ENCODE measurements at places on chromosomes 16 and 17.

- DNase-seq = no peak
Measured at GRCh38 chr16:88713568-88714419, 7.5 kb downstream of the CTU2 start.

DNA sequence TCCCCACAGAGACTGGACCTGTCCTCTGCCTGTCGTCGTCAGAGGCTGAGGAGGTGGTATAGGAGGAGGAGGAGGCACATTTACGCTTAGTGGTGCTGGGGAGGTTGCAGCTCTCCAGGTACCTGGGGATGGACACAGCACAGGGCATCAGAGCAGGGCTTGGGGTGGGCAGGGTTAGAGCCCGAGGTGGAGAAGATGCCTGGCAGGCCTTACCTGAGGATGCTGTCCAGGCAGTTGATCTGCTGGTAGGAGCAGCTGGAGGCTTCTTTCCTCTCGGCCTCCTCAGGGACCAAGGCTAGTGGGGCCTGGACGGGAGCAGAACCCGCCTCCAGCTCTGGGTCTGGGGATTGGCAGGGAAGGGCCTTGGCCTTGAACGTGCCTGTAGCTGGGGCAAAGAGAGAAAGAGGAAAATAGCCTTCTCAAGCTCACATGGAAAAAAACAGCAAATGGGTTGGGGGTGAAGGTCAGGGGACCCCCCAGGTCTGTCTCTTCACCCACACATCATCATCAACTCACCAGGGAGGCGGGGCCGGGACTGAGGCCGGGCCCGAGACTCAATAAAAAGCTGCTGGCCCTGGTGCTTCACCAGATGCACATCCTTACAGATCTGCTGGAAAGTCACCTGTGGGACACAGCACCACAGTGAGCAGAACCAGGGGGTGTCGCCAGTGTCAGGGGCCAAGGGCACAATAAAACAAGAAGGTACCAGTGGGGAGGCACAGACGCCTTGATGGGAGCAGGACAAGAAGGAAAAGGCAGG is 5.6 kb downstream of the PER1 start:
- DNase-seq = no peak

DNA sequence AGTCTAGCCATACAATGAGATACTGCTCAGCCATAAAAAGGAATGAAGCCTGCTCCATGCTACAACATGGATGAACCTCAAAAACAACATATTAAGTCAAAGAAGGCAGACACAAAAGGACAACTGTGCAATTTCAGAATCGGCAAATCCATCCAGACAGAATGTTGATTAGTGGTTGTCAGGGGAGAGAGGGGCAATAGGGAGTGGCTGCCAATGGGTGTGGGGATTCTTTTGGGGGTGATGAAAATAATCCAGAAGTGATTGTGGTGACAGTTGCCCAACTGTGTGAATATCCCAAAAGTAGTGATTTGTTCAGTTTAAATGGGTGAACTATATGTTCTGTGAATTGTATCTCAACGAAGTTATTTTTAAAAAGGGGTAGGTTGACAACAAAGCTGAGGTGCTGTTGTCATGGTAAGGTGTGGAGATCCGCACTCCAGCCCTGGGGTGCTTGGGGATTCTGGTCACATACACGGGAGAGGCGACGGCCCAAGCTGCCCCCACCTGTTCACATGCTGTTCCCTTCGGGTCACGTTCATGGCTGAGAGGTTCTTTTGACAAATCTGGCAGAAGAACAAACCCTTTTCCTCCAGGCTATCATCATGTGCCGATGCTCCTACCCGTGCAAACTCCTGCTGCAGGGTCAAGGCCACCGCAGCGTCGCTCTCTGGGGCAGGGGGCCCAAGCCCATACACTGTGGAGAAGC is 9.6 kb downstream of the SLX4 start:
- DNase-seq = no peak

- no peak for DNase-seq
Measured at GRCh38 chr16:85718682-85719081, 29.9 kb upstream of the GINS2 start.

DNA sequence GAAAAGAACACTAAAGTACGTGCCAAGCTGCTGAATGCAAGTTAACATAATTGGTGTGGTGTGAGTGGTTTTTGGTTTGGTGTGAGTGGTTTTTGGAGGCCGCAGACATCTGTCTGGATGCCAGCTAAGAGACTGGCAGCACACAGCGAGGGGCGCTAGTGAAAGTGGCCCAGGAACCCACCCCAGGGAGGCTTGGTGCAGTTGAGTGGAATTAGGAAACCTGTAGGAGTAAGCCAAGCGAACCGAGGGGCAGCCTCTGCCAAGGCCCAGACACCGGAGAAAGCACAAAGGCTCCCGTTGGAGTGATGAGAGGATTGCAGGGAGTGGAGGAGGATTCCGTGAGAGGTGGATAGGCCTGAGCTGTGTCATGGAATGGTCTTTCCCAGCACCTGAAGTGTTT is 24.6 kb upstream of the SLC5A11 start:
- no peak for DNase-seq

- DNase-seq = no peak
Measured at GRCh38 chr17:71068408-71068750, 899.0 kb downstream of the KCNJ2 start.
